ENCODE measurements at places on chromosomes 2 and 18.
A peak's percentile ranks its signal among the peaks of the same experiment; 100 is the strongest.

DNA sequence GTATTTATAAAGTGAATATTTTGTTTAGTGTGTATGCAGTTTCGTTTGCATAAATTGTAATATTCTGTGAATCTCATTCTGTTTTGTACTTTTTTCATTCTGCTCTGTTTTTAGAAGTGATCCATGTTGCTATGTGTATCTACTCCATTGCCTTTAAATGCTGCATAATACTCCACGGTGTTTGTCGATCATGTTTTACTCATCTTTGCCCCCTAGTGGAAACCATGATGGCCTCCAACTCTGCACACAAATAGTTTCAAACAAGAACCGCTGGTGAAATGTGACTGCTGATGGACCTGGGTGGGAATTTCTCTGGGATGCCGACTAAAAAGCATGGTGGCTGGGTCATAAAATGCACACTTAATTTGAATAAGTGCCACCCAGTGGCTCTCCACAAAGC lies 32.0 kb upstream of the SKOR2 start:
- DNase-seq: peak; percentile 31

GRCh38 chr2:207216457-207216856 lies 50.7 kb upstream of the KLF7 start:
- no peak for DNase-seq

DNA sequence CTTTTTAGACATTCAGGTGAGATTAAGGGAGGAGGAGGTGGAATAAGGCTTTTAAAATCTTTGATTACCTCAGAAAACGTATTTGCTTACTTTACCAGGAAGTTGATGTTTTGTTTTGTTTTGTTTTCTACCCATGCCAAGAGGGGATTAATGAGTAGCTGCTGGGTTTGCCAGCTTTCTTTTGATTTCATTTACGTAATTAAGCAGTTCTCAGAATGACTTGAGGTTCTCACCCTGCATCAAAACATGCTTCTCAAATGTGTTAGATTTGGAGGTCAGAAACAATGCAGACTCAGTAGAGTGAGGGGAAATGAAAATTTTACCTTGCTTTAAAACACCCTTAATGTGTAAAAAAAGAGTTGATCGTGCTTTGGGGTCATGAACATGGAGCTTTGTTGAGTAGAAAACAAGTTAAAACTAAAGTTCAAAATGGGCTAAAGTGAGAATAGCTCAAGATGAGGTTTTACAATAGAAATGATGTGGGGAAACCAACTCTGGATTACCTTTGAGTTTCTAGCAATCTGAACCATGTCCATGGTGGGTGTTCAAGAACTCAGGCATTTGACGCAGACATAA lies 217.1 kb upstream of the EPAS1 start:
- DNase-seq: no peak

- DNase-seq: no peak
Measured at GRCh38 chr2:200396781-200397242, 90.3 kb downstream of the SPATS2L start.

DNA sequence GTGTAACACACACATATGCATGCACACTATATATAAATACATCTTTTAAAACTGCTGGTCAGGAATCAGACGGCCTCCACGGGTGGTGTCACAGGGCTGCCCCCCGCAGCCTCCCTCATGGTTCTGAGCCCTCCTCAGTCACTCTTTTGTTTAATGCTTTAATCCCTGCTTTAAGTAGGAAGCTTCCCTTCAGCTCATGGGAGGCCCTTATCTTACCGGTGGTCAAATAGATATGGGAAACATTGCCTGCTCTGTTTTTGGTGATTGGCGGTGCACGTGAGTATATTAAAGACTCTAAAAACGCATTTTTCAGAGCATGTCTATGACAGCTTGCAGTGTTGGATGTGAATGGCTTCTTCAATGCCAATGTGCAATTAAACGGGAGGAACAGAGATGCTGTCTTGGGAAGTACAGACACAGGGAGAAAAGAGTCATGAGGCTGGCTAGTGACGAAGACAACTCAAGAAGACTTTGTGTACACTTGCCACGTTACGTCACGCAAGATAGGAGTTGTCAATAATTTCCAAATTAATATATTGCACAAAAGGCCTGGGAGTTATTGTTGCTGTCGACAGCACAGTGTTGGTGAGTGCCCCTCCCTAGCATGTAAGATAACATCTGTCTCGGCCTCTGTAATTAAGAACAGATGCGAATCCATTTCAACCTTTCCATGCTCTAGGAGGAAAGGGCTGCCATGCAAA lies 23.3 kb downstream of the GNLY start:
- DNase-seq: no peak

DNA sequence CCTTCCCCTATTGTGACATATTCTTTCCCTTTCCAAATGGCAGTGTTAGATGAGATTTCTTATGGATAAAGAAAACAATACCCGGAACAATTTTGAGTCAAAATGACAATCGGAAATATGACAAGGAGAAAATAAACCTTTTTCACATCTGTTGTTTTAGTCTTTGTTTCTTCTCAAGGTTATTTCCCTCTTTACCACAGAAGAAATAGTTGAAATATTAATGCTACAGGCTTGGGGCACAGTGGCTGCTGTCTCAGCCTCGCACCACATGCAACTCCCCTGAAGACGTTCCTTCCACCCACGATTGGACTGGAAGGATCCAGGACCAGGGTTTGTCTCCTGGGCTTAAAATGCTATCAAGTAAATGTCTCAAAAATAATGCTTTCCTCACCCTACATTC lies 77.6 kb downstream of the FHOD3 start:
- no peak for DNase-seq

DNA sequence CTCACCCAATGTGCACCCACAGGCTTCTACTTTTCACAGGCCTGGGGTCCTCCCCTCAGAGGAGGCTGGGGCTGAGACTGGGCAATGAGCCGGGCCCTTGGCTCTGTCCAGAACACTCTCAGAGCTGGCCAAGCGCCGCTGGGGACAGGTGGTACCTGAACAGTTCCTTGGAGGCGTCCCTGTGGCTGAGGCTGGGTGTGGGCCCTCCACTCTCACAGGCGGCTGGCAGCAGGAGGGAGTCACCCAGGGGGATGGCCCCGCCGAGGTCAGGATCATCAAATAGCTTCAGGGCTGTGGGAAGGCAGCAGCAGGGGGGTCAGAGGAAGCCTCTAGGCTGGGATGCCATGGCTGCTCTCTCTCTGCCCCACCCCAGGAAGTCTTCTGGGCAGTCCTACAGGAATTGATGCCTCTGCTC lies 27.1 kb downstream of the HS1BP3 start:
- no peak for DNase-seq

GRCh38 chr2:136246086-136246669 lies 128.2 kb upstream of the CXCR4 start:
- peak; percentile 36 for DNase-seq

GRCh38 chr2:234550056-234550455 lies 53.2 kb upstream of the ARL4C start:
- DNase-seq: no peak

DNA sequence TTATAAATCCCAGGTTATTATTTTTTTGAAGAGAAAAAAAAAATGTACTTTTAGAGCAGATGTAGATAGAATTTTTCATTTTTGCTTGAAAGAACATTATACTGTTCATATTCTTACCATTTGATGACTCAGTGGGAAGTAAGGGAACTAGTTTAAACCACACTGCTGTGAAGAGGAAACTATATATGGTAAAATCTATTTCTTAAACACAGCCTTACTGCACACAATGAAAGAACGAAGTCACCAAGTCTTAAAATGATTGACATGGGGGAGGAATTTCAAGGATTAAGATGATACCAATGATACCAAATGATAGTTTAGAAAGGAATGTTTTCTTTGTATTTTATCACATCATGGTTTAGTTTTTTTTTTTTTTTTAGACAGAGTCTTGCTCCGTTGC lies 5.0 kb downstream of the ACTR2 start:
- peak; percentile 53 for DNase-seq

DNA sequence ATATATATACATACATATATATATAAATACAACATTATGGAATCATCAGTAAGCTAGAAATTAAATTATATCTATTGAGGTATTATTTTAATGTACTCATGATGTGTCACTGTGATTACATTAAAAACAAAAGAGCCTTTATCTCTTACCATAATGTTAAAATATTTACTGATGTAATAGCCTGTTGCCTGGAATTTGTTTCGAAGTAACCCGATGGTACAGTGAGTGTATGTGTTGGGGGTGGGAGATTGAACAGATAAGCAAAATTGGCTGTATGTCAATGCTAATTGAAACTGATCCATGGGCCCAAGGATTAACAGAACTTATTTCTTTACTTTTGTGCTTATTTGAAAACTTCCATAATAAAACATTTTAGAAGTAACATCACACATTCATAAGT lies 1473.2 kb downstream of the LRP1B start:
- DNase-seq: no peak

DNA sequence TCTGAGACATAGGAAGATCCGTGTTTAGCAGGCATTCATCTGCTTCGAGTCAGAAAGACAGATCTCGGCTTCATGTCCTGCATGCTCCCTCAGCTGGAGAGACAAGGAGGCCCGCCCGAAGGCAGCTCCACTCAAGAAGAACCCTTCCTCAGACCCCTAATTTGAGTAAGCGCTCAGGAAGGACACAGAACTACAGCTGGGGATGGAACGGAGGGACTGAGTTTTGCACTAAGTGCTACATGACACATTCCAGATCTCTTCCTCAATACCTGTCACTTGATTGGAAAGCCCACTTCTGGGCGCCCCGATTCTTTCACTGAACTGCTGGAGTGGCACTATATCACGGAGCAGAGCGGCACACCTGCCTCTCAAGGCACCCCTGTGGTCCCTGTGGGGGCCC lies 185.6 kb upstream of the PXDN start:
- DNase-seq: no peak

- no peak for DNase-seq
Measured at GRCh38 chr2:206935991-206936842, 3.1 kb upstream of the CPO start.

- no peak for DNase-seq
Measured at GRCh38 chr2:232438091-232438490, 17.9 kb upstream of the ALPI start.

- DNase-seq: no peak
Measured at GRCh38 chr18:66150650-66151049, 399.8 kb downstream of the CDH7 start.

- no peak for DNase-seq
Measured at GRCh38 chr2:133416736-133417135, 151.5 kb downstream of the NCKAP5 start.

- DNase-seq: peak; percentile 59
Measured at GRCh38 chr2:138030459-138030858, 66.2 kb downstream of the HNMT start.

DNA sequence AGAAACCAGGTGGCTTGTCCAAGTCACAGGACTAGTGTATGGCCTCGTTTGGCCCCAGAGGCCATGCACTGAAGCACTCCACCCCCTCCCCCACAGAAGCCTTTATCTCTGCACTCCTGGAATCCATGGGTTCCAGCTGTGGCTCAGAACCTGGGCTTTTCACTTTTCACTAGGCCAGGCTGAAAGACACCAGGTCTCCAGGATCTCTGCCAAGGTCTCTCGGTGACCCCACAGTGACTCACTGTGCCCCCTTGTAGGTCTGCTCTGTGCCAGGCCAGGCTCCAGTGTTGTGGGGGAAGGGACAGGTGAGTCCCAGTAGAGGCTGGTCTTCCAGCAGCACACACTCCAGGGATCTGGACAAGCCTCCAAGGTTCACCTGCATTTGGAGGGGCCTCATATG lies 31.0 kb upstream of the GLI2 start:
- DNase-seq: no peak

DNA sequence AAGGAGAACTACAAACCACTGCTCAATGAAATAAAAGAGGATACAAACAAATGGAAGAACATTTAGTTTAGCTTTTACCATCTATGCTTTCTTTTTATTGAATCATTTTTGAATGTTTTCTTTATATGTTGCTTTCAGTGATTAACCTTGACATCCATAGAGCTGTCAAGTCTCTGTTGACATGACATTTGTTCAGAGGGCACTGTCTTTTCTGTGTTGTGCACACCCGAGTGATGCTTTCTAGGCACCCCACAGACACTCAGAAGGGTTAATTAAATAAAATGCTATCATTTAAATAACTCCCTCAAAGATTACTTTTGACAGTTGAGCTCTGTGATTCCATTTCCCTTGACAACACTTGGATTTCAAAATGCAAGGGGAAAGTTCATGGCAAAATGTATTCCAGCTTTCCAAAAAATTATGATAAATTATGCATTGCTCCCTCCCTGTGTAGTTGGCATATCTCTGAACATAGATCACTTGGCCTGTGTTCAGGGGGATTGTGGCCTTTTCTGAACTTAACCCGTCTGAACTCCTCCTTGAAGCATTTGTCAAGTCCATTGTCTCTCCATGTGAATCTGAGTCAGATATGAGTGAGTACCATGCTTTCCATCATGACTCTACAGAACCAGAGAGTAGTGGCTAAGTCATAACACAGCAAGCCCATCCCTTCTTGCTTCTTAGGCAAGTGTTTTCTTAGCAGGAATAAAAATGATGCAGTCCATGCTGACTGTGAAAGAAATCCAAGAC lies 372.6 kb downstream of the RPRM start:
- DNase-seq: no peak

GRCh38 chr18:35215026-35215425 lies 25.8 kb upstream of the ZNF397 start:
- DNase-seq: no peak

GRCh38 chr2:232577841-232578240 lies 27.4 kb downstream of the EIF4E2 start:
- DNase-seq: no peak

DNA sequence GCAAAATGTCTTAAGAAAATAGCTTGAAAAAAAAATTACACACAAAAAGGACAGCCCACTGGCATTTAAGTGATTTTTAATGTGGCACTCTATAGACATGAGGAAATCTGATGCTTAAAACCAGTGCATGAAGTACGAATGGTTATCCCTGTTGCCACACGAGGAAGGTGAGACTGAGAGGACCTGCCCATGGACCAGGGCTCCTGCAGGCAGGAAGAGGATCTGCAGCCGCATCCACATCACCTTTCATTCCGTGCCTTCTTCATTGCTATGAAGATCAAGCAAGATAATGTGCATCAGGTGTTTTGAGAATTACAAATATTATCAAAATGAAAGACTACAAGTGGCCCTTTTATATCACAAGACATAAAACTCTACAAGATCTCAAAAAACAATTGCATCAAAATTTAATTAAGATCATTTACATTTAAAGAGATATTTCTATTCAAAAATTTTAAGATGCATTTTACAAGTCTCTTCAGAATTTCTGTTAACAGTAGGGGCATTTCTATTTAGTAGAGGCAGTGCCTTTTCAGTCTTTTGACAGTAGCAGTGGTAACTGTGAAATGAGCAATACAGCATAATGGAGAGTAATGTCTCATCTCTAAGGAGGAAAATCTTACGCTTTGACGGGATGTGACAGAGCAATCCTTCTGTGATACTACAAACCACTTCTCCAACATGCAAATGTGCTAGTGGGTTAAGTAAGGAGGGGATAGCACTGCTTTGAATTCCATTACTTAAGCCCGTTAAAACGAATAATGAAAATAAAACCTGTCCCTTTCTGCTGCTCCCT lies 83.4 kb downstream of the SLC5A7 start:
- DNase-seq: no peak
